ENCODE measurements at places on chromosomes 5 and 9. TPM values are rescaled to one million over a fixed set of nuclear protein-coding genes. Genes with fewer than 3 reads are reported as not detected.

Gene PCDHGA1
- not detected for total RNA-seq

Gene PTGS1
- total RNA-seq, result 1.8 TPM

Gene NUDT12
- total RNA-seq, result 13.3 TPM

Gene KCNT1
- not detected for total RNA-seq

Gene TAL2
- total RNA-seq, result not detected

Gene SNCAIP
- total RNA-seq, result not detected

Gene TMEM174
- total RNA-seq, result not detected

Gene C1QTNF2
- 0.20 TPM for total RNA-seq

Gene CCL19
- total RNA-seq, result not detected

Gene DBH
- total RNA-seq, result not detected

Gene NSG2
- total RNA-seq, result not detected

DNA sequence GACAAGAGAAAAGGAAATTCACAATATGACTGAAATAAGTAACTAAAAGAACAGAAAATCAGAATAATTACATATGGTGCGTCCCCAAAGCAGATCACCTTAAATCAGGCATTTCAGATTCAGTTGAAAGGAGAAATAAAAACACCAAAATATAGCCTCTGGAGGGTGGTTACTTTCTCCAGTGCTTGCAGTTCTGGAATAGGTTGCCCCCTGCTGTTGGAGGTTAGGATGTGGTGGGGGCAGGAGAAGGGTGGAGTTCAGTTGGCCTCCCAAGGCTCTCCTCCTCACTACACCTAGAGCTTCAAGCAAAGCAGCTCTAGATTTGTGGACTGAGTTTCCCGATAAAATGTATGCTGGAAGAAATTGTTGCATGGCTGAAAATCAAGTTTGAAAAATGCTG lies 338.2 kb upstream of the TLE4 start:
- peak; percentile 43 for DNase-seq
- no peaks in the 10 kb centered on the region for H3K36me3 ChIP-seq
- no peak overlapping the region for H3K27ac ChIP-seq
- H3K4me1 ChIP-seq, result no peaks in the 10 kb centered on the region

GRCh38 chr5:144333336-144333920 lies 162.8 kb downstream of the KCTD16 start:
- H3K36me3 ChIP-seq, result no peaks in the 10 kb centered on the region
- H3K4me3 ChIP-seq, result no peak overlapping the region
- H3K27me3 ChIP-seq, result 0 out of 2 replicates have a peak, but pooled peaks cover 3% of the 10 kb centered on the region
- no peak overlapping the region for H3K27ac ChIP-seq
- no peak for DNase-seq
- H3K4me1 ChIP-seq, result no peaks in the 10 kb centered on the region

- no peaks in the 10 kb centered on the region for H3K27me3 ChIP-seq
- H3K27ac ChIP-seq, result no peak overlapping the region
- no peak for DNase-seq
These were observed 257.1 kb downstream of the FBXL7 start for GRCh38 chr5:15757103-15757502.

GRCh38 chr9:93896496-93897033 lies 58.6 kb downstream of the BARX1 start:
- H3K27ac ChIP-seq, result no peak overlapping the region
- H3K27me3 ChIP-seq, result peaks cover 89% of the 10 kb centered on the region
- H3K4me3 ChIP-seq, result no peak overlapping the region
- H3K4me1 ChIP-seq, result no peaks in the 10 kb centered on the region
- no peaks in the 10 kb centered on the region for H3K36me3 ChIP-seq

DNA sequence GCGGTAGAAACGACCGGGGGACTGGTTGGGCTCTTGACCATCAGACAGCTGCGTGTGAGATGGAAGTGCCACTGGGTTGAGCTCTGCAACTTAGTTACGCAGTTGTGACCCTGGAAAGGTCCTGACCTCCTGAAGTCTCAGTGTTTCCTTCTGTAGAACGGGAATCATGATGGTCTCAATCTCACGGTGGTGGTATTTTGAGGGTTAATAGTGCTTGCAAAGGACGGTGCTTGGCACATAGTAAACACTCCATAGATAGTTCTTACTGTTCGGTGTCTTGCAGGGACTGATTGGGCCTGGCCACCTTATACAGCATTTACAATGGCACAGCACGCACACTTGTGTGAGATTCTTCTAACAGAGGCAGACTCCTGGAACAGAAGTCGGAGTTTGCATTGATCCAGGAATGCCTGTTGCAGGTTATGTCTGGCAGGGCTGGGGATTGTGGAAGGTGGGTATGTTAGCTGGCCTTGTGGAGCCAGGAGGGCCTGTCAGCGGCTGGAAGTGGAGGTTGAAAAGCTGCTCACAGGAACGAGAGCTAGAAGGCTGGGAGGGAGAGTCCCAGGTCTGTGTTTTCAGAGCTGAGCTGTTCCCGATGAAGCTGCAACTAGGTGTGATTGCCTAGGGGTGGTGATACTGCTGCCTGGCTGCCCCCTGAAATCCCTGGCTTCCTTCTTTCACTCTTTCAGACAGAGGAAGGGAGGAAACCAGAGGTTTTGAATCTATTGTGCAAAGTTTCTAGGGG lies 962 bp upstream of the TXN start:
- peaks cover 44% of the 10 kb centered on the region for H3K4me1 ChIP-seq
- peak; percentile 54 for DNase-seq
- H3K27me3 ChIP-seq, result no peaks in the 10 kb centered on the region
- peak overlapping the region; percentile 79 for H3K4me3 ChIP-seq

GRCh38 chr5:6914347-6914746 lies 201.1 kb downstream of the TENT4A start:
- no peak overlapping the region for H3K4me3 ChIP-seq
- no peak for DNase-seq
- no peaks in the 10 kb centered on the region for H3K4me1 ChIP-seq
- H3K27ac ChIP-seq, result no peak overlapping the region
- H3K27me3 ChIP-seq, result peaks cover 54% of the 10 kb centered on the region

DNA sequence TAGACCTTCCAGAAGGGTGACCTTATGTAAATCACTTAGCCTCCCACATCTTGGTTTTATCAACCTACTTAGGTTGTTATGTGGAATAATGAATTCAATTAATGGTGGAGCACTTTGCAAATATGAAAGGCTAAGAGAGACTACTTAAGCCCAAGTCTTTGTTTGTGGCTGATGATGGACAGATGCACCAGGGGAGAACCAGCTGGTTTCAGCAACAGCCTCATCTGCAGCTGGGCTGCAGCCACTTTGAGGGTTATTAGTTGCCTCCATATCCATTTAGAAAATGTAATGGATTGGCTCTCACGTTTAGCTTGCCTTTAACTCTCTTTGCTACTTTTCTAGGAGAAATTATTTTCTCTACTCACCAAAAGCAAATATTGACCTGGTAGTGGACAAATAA lies 146.6 kb downstream of the ESM1 start:
- H3K27me3 ChIP-seq, result no peaks in the 10 kb centered on the region
- no peak for DNase-seq
- H3K27ac ChIP-seq, result no peak overlapping the region

- H3K27me3 ChIP-seq, result no peaks in the 10 kb centered on the region
- H3K4me3 ChIP-seq, result no peak overlapping the region
- peaks cover 36% of the 10 kb centered on the region for H3K36me3 ChIP-seq
- no peak overlapping the region for H3K27ac ChIP-seq
- DNase-seq, result no peak
- H3K4me1 ChIP-seq, result no peaks in the 10 kb centered on the region
These were observed 44.3 kb downstream of the PRRC2B start for GRCh38 chr9:131438190-131438589.

DNA sequence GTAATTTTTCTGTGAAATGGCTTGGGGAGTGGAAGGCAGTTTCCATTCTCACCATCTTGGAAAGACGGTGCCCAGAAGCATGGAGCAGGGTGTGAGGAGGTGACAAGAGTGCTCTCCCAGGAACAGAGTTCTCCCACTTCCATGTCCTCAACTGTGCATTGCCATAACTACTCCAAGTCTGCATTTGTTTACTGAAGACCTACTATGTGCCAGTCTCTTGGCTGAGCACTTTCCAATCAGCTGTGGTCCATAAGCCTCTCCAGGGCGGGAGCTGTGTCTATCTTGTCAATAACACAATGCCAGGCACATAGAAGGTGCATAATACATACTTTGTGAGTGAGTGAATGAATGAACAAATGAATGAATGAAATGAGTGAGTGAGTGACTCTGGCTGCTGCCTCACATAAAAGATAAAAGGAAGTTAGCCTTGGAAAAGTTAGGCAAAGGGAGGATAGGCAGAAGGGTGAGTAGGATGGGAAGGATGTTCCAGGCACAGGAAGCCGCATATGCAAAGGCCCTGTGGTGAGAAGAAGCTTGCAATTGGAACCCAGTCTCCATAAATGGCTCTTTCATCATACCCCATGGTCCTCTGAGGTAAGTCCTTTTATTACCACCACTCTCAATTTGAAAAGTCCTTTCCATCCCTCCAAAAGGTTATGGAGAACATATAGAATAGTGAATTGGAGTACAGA lies 31.3 kb upstream of the SH3PXD2B start:
- DNase-seq, result no peak
- no peaks in the 10 kb centered on the region for H3K36me3 ChIP-seq
- H3K27me3 ChIP-seq, result peaks cover 6% of the 10 kb centered on the region
- no peak overlapping the region for H3K27ac ChIP-seq

DNA sequence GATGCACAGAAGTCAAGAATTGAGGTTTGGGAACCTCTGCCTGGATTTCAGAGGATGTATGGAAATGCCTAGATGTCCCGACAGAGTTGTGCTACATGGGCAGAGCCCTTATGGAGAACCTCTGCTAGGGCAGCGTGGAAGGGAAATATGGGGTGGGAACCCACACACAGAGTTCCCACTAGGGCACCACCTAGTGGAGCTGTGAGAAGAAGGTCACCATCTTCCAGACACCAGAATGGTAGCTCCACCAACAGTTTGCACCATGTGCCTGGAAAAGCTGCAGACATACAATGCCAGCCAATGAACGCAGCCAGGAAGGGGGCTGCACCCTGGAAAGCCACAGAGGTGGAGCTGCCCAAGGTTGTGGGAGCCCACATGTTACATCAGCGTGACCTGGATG lies 104.5 kb downstream of the STK32A start:
- no peaks in the 10 kb centered on the region for H3K36me3 ChIP-seq
- no peaks in the 10 kb centered on the region for H3K4me1 ChIP-seq
- H3K27me3 ChIP-seq, result no peaks in the 10 kb centered on the region
- no peak overlapping the region for H3K4me3 ChIP-seq
- H3K27ac ChIP-seq, result no peak overlapping the region
- DNase-seq, result no peak

GRCh38 chr9:12718482-12719026 lies 25.4 kb downstream of the TYRP1 start:
- no peak overlapping the region for H3K4me3 ChIP-seq
- H3K4me1 ChIP-seq, result no peaks in the 10 kb centered on the region
- no peaks in the 10 kb centered on the region for H3K36me3 ChIP-seq
- no peak overlapping the region for H3K27ac ChIP-seq
- no peak for DNase-seq
- no peaks in the 10 kb centered on the region for H3K27me3 ChIP-seq

DNA sequence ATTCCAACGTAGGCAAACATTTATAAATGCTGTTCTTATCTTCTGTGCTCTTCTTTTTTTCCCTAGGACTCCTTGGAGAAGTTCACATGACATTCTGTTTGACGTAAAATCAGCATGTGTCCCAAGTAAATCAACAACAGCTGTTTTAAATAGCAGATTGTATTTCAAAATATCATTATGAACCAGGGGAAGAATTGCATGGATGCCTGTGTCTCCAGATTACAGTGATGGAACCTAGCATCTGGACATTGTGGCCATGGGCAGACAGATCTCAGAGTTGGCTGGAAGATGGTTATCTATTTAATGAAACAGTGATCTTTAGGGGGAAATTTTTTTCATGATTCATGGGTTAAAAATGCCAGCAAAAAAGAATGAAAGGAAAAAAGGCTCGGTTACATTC lies 222.0 kb downstream of the MAN2A1 start:
- no peak overlapping the region for H3K27ac ChIP-seq
- no peaks in the 10 kb centered on the region for H3K4me1 ChIP-seq
- H3K4me3 ChIP-seq, result no peak overlapping the region
- H3K27me3 ChIP-seq, result no peaks in the 10 kb centered on the region

- H3K27me3 ChIP-seq, result no peaks in the 10 kb centered on the region
- H3K4me1 ChIP-seq, result peaks cover 28% of the 10 kb centered on the region
- DNase-seq, result peak; percentile 54
- peak overlapping the region; percentile 60 for H3K4me3 ChIP-seq
These were observed 545 bp upstream of the CTSV start for GRCh38 chr9:97039514-97039860.

- no peaks in the 10 kb centered on the region for H3K36me3 ChIP-seq
- H3K27me3 ChIP-seq, result no peaks in the 10 kb centered on the region
- no peak overlapping the region for H3K4me3 ChIP-seq
- 0 out of 2 replicates have a peak, but pooled peaks cover 5% of the 10 kb centered on the region for H3K4me1 ChIP-seq
These were observed 49.9 kb downstream of the TNC start for GRCh38 chr9:115068031-115068430.

DNA sequence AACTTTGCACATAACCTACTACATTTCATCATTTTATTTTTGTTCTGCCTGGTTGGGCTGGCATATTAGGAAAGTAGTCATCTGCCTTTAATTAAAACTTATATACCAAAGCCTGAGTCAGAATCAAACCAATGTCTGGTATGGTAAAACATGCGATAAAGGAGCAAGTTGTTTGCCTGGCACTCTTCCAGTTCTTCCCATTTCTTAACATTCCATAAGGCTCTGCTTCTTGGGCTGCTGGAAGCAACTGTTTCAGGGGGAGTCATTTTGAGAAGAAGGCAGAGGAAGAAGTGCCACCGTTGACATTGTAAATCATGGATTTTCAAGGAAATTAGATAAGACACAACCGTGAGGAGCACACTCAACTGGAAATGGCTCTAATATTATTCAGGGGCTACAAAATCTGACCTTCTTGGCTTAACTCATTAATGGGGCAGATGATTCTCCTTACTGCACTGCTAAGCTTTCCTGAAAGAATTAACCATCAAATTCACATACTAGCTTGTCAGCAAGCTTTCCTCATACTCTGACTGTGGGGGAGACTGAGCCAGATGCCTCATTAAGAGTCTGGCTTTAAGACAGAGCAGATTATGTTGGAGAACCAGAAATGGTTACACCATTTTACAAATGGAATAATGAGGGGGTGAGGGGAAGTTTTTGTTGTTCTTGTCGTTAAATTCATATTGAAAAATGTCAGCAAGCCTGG lies 391.0 kb downstream of the TMEM232 start:
- H3K4me1 ChIP-seq, result no peaks in the 10 kb centered on the region
- no peak for DNase-seq
- H3K27me3 ChIP-seq, result no peaks in the 10 kb centered on the region

DNA sequence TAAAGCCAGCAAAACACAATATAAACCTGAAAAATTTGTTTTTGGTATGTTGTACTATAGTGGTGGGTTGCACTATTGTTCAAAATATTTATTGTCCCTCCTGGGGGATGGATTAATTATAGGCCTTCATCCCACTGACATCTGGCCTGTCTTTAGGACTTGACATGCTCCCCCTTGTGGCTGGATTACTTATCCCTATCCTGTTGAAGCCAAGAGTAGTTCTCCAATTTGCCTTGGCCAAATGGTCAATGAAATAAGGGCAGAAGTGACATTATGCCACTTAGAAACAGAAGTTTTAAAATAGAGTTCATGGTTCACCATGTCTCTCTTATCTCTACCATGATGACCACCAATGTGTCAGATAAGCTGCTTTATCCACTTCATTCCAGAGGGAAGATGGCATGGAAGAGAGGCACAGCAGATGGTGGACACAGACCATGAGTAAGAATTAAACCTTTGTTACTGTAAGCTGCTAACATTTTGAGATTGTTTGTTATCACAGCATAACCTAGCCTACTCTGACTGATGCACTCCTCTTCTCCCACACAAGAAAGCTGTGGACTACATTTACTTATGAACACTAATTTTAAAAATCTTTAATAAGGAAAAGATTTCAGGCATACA lies 29.2 kb upstream of the ARHGEF28 start:
- no peak overlapping the region for H3K27ac ChIP-seq
- H3K4me1 ChIP-seq, result peaks cover 10% of the 10 kb centered on the region
- no peak overlapping the region for H3K4me3 ChIP-seq
